ENCODE measurements at places on chromosomes 6 and 20.

DNA sequence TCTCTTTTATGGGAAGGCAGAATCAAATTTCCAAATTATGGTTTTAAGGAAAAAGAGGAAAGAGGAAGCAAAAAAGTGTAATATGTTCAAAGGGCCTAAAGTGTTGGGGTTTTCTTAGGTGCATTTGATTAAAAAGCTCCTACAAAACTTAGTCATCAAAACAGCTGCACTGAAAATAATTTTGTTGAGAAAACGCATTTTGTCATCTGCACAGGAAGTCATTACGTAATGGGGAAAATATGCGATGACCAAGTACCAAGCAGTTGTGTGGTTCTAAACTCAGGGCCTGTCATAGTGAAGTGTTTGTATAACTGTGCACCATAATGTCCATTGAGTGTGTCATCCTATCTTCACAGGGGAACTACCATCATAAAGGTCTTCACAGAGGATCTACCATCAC lies 15.6 kb downstream of the HAO1 start:
- DNase-seq = peak; percentile 90

DNA sequence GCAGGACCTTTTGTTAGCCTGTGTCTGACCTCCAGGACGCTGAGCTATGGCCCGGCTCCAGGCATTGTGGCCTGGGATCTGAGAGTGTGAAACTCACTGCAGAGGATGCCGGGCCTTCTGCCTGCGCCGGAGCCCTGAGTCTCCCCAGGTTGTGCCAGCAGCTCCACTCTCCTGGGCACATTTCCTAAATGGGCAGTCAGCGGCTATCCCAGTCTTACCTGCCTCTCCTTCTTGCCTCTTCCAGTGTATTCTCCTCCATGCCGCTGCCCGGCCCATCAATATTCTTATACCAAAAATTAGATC lies 397.8 kb downstream of the CDH4 start:
- DNase-seq = no peak

DNA sequence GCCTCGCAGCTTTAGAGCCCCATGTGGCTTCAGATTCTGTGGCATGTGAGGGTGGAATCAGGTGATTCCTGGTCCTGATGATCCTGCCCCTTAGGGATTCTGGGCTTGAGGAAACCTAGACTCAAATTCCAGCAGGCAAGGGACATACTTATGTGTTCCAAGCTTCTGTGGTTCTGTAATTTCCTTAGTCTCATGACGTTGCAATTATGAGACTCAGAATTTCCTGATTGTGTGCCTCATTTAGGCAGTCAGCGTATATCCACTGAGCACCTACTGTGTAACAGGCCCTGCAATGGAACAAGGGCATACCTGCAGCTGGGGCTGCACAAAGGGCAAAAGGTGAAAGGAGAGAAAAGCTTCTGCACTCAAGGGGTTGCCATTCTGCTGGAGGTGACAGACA lies 11.6 kb upstream of the BPIFB4 start:
- no peak for DNase-seq

DNA sequence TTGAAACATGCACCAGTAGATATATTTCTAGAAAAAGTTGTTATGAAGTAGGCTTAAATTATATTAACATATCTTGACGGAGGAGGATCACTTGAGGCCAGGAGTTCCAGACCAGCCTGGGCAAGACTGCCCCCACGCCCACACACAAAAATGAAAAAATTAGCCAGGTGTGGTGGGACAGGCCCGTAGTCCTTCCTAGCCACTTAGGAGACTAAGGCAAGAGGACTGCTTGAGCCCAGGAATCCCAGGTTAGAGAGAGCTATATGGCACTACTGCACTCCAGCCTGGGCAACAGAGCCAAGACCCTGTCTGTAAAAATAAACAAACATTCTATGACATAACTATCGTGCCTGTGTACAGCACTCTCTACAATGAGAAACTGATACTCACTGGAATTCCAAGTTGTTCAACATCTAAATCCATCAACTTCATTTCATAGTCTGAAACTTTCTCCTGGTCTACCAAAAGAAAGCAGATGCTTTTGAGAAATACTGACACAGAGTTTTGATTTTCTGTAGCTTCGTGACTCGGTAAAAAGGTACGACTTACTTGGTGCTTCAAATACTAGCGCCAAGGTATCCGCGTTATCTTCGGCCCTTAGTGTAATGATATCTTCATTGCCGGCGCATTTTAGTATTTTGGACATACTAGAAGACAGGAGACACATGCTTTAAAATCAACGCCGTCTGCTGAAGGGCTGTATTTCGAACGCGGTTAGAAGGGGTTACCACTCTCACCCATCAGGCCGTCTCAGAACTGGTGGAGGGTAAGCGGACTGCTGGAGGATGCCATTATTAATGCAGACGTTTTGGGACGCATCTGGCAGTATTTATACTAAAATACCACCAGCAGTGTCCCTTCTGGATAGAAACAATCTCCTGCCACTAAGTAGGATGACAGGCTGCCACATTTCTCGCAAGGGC lies 1.3 kb downstream of the PCNA start:
- no peak for DNase-seq

DNA sequence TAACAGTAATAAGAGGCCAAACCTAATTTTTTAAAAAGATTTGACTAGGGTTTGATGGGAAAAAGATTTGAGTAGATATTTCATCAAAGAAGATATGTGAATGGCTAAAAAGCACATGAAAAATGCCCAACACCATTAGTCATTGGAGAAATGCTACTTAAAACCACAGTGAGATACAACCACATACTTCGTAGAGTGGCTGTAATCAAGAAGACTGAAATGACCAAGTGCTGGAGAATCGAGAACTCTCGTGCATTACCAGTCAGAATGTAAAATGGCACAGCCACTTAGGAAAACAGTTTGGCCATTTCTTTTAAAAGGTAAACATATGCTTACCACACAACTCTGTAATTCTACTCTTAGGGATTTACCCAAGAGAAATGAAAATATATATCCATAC lies 175.5 kb downstream of the EYA2 start:
- peak; percentile 7 for DNase-seq

GRCh38 chr6:118524686-118525085 lies 23.4 kb upstream of the PLN start:
- no peak for DNase-seq

GRCh38 chr20:57898332-57898731 lies 188.5 kb upstream of the PMEPA1 start:
- DNase-seq = no peak

DNA sequence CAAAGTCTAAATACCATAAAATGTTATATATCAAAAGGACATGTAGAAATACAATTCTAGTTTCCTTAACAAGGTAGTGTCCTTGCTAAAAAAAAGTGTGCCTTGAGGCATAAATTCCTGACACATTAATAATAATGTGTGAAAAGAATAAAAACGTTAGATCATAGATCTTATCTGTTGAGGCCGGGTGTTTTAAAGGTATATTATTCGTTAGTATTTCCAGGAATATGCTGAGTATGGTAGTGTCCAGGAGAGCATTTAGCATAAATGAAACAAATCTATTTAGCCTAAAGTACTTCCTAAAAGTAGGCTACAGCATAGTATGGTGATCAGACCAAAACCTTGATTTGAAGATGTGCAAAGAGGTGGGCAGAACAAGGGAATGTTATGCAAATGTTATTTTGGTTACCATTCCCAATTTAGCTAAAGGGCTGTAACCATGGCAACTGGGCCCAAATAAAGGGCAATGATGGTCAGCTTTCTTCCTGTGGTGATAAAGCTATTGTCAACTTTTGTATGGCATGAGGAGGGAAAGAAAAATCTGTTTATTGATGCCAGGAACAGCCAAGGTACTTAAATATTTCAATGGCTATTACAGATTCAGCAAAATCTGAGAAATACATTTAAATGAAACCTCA lies 18.9 kb downstream of the MKKS start:
- no peak for DNase-seq

- DNase-seq = no peak
Measured at GRCh38 chr6:71649915-71650314, 236.4 kb upstream of the RIMS1 start.

GRCh38 chr6:135087403-135087802 lies 32.8 kb upstream of the HBS1L start:
- no peak for DNase-seq

DNA sequence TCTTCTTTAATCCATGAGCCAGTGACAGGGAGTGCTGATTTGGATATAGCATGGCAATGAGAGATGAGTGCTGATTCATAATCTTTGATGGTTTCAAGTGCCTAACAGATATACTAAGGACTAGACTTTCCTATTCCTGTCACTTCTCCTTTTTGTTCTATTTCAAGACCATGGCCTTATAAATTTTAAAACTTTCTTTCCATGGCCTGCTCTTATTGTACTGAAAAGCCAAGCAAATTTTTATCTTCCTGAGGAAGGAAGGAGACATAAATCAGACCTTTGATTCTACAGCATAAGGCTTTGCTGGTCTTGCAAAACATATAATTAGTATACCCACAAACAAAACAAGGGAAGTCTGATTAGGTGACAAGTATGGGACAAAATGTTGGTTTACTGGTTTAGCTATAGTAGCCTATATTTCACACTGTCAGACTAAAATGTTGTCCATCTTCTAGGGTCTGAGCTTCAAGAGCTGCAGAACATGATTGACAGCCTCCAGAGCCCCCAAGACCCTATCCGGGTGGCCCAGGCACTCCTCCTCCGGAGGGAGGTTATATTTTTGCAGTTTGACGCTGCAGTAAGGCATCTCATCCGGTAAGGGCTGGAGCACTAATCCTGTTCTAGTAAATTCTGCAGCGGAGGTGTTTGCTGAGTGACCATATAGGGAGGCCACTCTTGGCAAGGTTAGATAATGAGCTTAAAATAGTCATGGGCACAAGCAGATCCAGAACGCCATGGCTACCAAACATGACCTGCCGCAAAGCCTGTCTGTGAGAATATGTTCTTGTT lies 82.3 kb downstream of the CD164 start:
- no peak for DNase-seq

- DNase-seq = peak; percentile 95
Measured at GRCh38 chr20:63627129-63627750, 339 bp upstream of the GMEB2 start.

DNA sequence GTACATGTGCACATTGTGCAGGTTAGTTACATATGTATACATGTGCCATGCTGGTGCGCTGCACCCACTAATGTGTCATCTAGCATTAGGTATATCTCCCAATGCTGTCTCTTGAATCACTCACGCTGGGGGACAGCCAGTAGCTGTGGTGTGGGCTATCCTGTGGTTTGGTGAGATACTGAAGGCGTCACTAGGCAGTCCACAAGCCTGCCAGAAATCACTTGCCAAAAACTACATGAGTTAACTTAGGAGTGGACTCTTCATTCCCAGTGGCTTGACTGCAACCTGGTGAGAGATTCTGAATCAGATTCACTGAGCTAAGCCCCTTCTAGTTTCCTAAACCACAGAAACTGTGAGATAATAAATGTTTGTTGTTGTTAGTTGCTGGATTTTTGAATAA lies 191.3 kb downstream of the TSHZ2 start:
- DNase-seq = peak; percentile 92

- no peak for DNase-seq
Measured at GRCh38 chr6:165844801-165845364, 181.8 kb upstream of the PDE10A start.

- DNase-seq = no peak
Measured at GRCh38 chr6:10351791-10352190, 63.1 kb downstream of the TFAP2A start.

GRCh38 chr6:113686049-113686448 lies 171.1 kb upstream of the MARCKS start:
- no peak for DNase-seq

DNA sequence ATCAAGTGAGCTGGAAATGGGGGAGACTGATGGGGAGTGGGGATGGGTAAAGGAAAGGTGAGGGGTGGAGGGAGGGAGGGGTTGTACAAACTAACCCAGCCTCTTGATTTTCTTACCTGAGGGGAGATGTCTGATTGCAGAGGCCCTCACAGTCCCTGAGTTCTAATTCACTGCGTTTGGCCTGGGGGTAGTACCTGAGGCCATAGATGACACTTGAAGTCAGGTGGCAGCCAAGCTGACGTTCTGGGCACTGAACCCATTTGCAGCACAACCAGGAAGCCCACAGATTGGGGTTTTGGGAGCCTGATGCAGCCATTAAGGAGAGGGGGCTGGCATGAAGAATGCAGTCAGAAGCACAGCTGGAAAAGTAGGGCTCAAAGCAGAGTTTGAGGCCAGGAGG lies 153.8 kb upstream of the DTNBP1 start:
- DNase-seq = no peak

- no peak for DNase-seq
Measured at GRCh38 chr20:39534846-39535245, 572.7 kb downstream of the DHX35 start.

GRCh38 chr20:45279992-45280391 lies 25.6 kb upstream of the SLPI start:
- no peak for DNase-seq

DNA sequence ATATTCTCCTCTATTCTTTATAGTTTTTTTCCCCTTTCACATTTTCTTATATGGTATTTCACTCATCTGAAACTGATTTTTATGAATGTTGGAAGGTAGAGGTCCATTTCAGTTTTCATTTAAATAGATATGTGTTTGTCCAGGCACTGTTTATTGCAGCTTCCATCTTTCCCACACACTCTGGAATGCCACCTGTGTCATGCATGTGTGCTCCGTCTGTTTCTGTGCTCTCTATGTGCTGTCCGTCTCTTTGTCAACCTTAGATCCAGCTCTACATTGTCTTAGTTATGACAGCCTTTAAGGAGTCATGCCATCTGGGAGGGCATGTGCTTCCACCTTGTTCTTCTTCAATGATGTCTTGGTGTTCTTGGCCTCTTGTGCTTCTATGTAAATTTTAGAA lies 36.4 kb upstream of the RREB1 start:
- no peak for DNase-seq

DNA sequence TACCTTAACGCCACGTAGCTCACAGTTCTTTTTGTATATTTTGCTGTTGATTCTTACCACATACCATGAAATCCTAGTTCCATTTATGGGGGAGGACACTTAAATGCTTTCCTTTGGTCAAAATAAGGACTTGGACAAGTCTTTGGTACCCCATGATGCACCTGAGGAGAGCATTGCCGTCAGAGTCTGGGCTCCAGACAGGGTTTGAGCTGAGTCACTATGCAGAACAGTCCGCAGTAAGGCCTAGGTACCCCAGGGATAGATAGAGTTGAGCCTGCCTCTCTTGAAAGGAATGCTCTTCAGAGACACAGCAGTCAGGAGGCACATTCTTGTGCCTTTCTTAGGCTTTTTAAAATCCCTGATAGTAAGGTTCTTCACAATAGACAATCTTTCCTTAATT lies 6.0 kb downstream of the PARD6B start:
- no peak for DNase-seq

DNA sequence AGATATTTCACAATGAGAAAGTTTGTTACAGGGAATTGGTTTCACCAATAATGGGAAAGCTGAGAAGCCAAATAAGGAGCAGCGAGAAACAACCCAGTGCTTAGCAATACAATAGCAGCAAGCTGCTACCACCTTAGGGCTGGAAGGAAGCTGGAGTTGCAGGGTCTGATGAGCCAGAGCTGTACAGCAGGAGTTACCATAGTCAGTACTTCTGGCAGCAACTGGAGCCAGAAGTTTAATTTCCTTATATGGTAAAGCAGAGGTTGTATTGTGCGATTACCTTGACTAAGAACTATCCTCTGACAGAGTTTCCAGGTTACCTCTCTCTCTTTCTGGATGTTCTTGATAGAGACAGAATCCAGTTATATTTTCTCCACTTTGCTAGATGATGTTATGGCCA lies 137.1 kb upstream of the OLIG3 start:
- DNase-seq = no peak

Data from astrocyte of the spinal cord (primary cell).